ENCODE measurements at places on chromosomes 16 and 17.

- no peak for DNase-seq
These were observed 9.4 kb downstream of the ALOX15B start for GRCh38 chr17:8048236-8048635.

- DNase-seq, result no peak
These were observed 32.7 kb downstream of the ITGB3 start for GRCh38 chr17:47286198-47286914.

DNA sequence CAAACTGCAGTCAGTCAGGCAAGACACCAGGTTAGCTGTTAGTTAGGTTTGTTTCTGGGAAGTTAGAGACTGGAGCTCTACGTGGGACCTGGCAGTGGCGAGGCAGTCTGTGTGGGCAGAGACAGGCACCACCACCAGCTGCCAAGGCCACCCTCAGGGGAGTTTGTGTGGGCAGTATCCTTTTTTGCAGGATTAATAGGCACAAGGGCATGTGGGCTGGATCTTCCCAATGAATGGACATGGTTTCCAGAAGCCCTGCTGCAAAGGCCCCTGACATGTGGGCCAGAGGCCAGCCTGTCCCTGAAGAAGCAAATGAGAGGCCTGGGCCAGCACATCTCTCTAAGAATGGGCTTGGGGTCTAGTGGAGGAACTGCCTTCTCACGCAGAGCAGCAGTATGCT, 19.2 kb upstream of the SREBF1 start:
- DNase-seq, result no peak

- no peak for DNase-seq
These were observed 7.4 kb upstream of the PYDC1 start for GRCh38 chr16:31224092-31224955.

GRCh38 chr17:18141210-18141803, 32.8 kb downstream of the MYO15A start:
- no peak for DNase-seq

GRCh38 chr17:63525190-63525946, 2.2 kb downstream of the KCNH6 start:
- DNase-seq, result no peak

DNA sequence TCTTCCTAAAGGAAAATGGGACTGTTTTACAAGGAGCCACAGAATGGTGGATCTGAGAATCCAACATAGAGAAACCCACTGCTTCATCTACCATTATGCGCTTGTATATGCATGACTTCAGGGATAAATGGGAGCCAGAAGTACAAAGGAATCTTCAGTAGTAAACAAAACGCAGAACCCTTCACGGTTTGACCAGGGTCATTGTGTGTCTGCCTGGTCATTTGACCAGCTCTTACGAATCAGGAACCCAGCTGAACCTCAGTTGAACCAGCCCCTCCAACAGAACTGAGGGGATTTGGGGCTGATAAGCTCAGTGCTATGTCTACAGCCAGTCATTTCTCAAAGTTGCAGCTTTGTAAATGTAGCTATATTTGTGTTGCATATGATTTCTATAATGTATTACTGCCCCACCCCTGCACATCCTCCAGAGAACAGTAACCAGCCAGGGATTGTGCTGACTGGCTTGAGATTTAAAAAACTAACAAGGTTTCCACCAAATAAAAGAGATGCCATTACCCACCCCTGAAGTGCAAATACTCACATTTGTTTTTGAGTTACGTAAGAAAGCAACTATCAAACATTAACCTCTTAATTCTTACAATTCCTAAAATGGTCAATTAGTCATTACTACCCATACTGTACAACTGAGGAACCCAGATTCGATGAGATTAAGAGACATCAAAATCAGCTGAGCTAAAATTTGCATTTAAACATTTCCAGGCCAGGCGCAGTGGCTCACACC, 6.3 kb downstream of the CMTM4 start:
- no peak for DNase-seq

- DNase-seq, result no peak
These were observed 190.2 kb upstream of the CDH11 start for GRCh38 chr16:65312071-65312470.

DNA sequence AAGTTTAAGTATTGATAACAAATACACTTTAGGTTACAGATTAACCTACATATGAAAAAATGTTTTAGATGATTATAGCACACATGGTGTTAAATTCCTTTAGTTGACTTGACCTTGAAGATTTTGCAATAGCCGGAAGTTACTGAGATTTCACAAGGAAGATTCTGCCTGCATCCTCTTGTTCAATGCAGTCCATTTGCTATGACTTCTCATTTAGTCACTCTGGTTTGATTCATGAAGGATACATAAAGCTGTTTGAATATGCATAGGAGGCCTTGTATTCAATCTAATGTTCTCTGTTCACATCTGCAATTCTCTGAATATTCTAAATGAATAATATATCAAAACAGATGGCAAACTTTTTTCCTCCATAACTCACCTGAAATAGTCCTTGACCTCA, 870.2 kb upstream of the GOT2 start:
- no peak for DNase-seq

GRCh38 chr17:16584273-16584995, 15.4 kb upstream of the ZNF287 start:
- peak; percentile 86 for DNase-seq

DNA sequence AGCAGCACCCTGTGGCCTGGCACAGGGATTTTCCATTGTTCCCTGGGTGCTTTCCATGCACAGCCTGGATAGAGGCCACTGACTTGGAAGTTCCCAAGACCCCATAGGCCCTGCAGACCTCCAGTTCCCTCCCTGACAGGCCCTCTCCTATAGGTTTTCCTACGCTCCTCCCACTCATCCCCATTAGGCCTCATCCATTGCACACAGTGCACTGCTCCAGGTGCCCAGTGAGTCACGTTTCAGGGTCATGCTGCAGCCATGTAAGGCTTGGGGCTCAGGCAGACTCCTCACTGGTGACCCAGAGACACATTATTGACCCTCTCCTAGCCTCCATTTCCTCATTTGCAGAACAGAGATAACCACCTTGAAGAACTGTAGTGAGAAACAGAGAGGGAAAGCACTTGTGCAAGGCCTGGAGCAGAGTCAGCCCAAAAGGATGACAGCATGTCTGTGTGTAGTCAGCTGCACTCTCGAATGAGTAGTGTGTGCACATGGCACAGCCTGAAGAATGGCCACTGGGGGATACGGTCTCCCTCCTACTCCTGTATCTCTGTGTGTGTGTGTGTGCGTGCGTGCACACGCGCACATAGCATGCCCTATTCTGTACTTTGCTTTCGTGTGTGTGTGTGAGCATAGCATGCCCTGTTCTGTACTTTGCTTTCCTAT, 26.8 kb downstream of the DRC3 start:
- DNase-seq, result no peak

Data from stimulated activated CD8-positive, alpha-beta memory T cell treated with anti-CD3 and anti-CD28 coated beads, Interleukin-15, amount 100 ng/mL, for 48 hours (primary cell).